Skin of body (tissue), 3 donors: ENCODE measurements at places on chromosomes 2 and 18. TPM values are rescaled to one million over a fixed set of nuclear protein-coding genes. Genes with fewer than 3 reads are reported as not detected.

DNA sequence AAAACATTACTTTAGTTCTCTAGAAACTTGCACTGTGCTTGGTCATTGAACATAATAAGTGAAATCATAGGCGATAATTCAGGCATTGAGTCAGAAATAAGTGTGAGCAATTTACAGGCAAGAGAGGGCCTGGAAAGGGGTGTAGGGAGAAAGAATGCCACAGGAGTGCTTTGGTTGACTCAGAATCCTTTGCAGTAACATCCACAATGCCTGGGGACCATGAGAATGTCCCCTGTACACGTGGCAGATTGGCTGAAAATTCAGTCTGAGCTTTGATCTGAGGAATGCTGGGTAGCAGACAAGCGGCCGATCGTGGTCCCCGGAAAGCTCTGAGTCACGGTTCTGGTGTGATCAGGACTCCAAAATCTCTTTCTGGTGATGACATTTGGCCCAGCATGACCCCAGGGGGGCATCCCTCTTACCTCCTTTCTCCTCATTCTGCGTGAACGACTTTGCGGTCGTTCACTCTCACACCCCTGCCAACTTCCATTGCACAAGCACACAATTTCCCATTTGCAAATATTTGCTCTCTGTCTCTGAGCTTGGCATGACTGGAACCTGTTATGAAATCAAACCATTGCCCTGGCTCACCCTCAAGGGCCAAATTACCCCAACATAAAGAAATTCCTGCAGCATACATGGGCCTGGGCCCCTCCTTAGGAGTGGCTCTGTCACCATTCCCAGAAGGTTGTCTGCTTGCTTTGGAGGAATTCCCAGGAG, 305.0 kb upstream of the EPAS1 start:
- DNase-seq, result no peak

DNA sequence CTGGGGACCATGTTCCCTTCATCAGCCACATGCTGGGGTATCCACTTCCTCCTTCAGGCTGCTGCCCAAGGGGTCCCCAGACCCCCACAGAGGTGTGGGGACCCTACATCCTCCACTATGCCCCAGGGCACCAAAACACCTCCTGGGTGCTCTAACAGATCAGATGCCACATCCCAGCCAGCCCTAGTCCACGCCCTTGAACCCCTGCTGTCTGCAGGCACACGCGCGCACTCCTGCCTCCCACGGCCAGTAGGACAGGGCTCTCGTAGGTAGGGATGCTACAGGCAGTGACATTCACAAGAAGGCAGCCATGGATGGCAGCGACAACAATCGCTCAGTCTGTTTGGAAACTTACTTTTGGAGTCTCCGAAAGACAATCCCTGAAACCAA, 3.0 kb upstream of the GPC1 start:
- DNase-seq, result no peak

Gene SKOR2
- not detected for total RNA-seq

Gene FBLN7
- total RNA-seq, result 4.0 TPM

- no peak for DNase-seq
Observed at GRCh38 chr2:200765139-200765951, 46.4 kb upstream of the BZW1 start.
